AG08395 (cell line): ENCODE measurements at places on chromosomes 2 and 18.

- no peak for DNase-seq
Measured at GRCh38 chr18:22632191-22632590, 214.5 kb upstream of the CTAGE1 start.

DNA sequence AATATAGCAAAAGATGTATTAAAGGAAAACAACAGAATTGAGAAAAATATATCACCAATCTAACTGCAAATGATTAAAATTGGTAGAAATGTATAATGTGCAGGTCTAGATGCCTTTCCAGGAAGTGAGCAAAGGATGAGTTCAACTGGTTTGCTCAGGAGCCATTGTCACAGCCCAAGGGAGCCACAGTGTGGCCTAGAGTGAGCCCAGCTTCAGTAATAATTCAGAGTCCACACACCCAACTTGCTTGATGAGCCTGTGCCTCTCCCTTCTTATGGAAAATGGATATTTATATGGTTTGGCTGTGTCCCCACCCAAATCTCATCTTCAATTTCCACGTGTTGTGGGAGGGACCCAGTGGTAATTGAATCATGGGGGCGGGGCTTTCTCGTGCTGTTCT is 92.2 kb upstream of the ASAP2 start:
- no peak for DNase-seq

DNA sequence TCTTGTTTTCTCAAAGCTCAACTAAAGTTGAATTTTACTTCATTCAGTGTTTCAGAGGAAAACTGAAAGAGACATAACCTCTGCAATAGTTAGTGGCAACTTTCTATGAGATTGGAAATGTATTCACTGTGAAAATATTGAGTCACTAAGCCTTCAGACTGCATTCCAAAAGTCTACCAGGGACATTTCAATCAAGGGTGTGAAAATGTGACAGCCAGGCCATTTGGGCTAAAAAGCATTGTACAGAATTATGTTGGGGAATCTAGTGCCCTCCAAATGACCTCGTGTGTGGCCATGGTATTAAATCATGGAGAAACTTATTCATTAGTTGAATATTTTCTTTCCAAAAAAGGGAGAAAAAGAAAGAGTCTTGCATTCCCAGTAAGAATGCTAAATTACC is 251.9 kb downstream of the GRB14 start:
- no peak for DNase-seq

DNA sequence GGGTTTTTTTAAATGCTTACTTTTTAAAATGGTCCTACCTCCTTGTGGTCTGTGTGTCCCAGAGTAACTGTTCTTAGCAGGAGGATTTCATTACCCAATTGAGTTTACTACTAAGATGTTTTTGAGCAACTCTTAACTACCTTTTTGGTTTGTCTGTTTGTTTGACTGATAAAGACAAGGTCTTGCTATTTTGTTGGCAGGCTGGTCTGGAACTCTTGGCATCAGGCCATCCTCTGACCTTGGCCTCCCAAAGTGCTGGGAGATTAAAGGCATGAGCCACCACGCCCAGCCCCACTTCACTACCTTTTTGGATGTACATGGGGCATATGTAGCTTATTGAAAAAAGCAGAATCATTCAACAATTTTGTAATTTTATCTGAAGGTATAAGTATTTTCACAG is 14.9 kb downstream of the MRPS9 start:
- DNase-seq, result no peak

GRCh38 chr2:32522770-32523169 is 105.1 kb upstream of the TTC27 start:
- peak; percentile 6 for DNase-seq
